Fibroblast of skin of scalp (primary cell): ENCODE measurements at places on chromosomes 16 and 17.
A peak's percentile ranks its signal among the peaks of the same experiment; 100 is the strongest.

DNA sequence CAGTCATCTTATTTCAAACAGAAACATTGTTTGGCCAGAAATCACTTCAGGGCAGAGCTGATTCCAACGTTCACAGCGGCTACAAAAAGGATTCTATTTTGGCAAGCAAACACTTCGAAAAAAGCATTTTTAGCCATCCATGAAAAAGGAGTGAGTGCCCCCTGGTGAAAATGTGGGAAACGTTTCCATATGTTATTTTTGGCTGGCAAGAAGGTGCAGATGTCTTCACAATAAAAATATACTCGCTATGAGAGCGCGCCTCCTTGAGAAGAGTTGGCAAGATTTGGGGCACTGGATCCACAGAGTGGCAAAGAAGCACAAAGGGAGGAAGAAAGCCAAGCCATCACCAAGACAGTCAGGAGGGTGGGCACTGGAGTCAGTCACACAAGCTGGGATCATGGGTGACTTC lies 191.1 kb downstream of the CHD9NB start:
- no peak for DNase-seq

GRCh38 chr17:6453279-6454024 lies 9.2 kb downstream of the PIMREG start:
- no peak for DNase-seq

DNA sequence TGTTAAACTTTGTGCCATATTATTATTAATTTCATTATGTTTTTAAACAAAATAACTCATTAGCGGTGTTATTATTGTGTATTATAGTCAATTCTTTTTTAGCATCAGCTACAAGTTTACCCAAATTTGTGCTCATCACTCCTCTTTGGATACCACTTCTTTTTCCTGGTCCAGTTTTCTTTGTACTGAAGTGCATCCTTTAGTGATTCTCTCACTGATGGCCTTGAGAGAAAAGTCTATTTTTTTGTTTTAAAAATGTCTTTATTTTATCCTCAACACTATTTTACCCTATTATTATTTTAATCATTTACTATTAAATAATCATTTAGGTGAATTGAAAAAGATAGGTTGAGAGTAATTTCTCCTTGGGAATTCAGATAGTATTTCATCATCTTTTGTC lies 99.2 kb downstream of the RGS9 start:
- DNase-seq, result no peak

GRCh38 chr17:7222972-7223292 lies 3.2 kb downstream of the ACADVL start:
- no peak for DNase-seq

- DNase-seq, result no peak
Measured at GRCh38 chr17:50905460-50905803, 39.3 kb upstream of the TOB1 start.

GRCh38 chr16:25941800-25942499 lies 250.2 kb downstream of the HS3ST4 start:
- peak; percentile 1 for DNase-seq

- no peak for DNase-seq
Measured at GRCh38 chr17:80374732-80375585, 40.0 kb upstream of the ENDOV start.

GRCh38 chr17:65185668-65186382 lies 48.7 kb downstream of the RGS9 start:
- DNase-seq, result no peak

DNA sequence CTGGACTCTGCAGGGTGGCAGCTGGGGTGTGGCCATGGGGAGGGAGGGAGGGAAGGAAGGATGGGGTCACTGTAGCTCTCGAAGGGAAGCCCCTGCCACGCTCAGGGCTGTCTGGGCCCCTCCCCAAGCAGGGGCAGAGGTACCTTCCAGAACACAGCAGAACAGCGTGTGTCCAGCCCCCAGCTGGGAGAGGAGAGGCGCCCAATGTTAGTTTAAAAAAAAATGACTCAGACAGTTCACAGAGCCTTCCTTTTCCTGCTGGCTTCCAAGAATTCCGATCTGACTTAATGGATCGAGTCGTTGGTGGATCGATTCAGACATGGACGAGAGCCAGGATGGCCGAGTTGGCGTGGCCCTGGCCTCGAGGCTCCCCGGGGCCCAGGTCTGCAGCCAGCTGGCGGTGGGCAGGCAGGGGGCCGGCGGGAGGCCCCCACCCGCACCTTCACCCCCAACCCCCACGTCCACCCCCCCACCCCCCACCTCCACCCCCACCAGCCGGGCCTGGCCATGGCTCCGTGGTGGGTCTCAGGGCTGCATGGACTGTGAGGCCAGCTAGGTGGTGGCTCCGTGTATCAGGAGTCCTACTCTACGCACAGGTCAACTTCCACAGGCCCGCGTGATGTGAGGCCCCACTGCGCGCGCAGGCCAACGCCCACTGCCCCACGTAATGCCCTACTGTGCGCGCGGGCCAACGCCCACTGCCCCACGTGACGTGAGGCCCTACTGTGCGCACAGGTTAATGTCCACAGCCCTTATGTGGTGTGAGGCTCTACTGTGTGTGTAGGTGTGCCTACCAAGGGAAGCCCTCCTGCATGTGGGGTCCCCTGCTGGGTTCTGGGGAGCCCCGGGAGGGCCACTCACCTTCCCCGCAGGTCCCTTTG lies 21.8 kb downstream of the CACNA1H start:
- DNase-seq, result peak; percentile 37

GRCh38 chr17:31556969-31557645 lies 165.6 kb downstream of the RAB11FIP4 start:
- DNase-seq, result no peak

GRCh38 chr16:57787519-57787905 lies 14.8 kb downstream of the KIFC3 start:
- DNase-seq, result no peak

DNA sequence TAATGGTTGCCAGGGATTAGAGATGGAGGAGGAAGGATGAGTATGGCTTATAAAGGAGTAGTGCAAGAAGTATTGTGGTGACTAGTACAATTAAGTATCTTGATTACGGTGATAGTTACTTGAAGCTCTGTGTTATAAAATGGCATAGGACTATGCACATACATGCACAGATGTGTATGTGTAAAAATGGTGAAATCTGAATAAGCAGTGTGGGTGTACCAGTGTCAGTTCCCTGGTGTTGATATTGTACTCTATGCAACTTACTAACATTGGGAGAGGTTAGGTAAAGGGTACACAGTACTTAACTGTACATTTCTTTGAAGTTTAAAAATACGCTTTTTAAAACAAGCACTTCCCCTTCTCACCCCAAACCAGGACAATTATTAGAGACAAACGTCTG lies 48.5 kb downstream of the NSRP1 start:
- no peak for DNase-seq

GRCh38 chr16:87951552-87952538 lies 611 bp downstream of the BANP start:
- DNase-seq, result no peak

DNA sequence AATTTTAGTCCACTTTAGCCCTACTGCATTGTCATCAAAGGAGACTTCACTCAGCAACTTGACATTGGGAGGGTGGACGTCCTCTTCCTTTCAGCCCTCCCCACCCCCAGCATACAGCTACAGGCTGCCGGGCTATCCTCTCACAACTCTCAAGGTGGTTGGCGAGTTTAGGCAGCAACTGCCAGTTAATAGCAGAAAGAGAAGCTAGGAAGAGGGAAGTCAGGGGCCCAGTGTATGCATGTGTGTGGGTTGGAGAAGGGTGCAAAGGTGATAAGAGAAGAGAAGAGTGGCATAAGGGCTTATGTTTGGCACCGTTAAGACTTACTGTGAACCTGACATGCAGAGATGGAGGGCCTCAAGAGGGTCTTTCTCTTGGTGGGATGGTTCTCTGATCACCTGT lies 31.8 kb downstream of the CCL4 start:
- no peak for DNase-seq

DNA sequence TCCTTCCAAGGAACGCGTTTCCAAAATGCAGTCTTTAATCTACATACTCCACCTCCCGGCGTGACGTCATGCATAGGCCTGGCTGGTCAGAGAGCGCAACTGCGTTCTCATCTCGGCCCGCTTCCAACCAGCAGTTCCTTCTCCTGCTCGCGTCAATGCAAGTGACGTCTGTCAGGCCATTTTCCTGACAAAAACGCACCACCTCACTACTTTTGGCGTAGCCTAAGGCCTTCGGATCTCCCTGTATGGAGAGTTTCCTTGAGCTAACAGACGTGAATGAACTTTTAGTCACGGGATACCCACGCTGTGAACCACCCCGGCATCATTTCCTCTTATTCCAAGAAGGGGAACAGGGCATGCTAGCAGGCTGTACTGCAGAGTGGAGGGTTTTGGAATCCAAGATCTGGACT lies 25.0 kb downstream of the TEX14 start:
- DNase-seq, result no peak

GRCh38 chr17:80692931-80693467 lies 148.4 kb downstream of the RPTOR start:
- no peak for DNase-seq

- peak; percentile 97 for DNase-seq
Measured at GRCh38 chr17:951325-952132, 28.0 kb downstream of the NXN start.

DNA sequence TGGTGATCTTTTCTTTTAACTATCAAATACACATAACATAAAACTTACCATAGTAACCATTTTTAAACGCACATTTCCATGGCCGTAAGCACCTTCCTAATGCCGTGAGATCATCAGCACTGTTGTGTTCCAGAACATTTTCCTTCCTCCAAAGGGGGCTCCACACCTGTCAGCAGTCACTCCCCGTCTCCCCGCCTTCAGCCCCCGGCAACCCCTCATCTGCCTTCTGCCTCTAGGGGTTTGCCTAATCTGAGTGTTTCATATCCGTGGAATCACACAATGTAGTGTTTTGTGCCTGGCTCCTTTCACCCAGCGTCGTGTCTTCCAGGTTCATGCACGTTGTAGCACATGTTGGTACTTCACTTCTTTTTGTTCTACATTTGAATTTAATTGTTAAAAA lies 350.1 kb upstream of the TNRC6C start:
- DNase-seq, result no peak

GRCh38 chr17:9299695-9300094 lies 275.9 kb downstream of the STX8 start:
- no peak for DNase-seq

DNA sequence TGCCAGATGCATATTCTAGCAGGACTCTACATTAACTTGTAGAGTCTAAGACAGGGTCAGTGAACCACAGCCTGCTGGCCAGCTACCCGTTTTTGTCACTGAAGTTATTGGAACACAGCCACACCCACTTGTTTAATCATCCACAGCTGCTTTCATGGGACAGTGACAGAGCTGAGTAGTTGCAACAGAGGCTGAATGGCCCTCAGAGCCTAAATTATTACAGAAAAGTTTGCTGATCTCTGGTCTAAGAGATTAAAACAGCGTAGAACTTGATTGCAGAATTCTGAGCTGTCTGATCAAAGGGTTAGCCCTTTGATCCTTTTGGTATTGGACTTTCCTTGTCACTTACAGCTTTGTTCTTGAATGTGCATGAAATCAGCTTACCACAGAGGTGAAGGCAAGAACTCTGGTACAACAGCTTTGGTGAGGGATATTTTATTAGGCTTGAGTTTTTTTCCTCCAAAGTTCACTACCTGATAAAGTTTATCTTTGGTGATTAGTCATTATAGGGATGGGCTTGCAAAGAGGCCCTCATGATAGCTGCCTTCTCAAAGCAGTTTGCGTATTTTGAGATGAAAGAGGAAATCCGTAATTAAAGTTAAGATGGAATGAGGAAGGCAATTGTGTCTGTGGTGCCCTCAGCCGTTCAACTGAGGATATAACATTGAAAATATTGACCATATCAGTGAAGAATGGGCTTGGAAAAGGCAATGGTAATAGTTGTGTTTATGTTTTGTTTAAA lies 23.6 kb downstream of the ALDH3A2 start:
- DNase-seq, result no peak

DNA sequence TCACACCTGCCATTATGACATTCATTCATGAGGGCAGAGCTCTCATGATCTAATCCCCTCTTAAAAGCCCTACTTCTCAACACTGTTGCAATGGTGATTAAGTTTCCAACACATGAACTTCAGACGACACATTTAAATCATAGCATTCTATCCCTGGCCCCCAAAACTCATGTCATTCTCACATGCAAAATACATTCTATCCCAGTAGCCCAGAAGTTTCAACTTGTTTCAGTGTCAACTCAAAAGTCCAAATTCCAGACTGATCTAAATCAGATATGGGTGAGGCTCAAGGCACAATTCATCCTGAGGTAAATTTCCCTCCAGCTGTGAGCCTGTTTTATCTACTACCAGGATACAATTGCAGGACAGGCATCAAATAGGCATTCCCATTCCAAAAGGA lies 25.2 kb downstream of the LYRM1 start:
- no peak for DNase-seq

DNA sequence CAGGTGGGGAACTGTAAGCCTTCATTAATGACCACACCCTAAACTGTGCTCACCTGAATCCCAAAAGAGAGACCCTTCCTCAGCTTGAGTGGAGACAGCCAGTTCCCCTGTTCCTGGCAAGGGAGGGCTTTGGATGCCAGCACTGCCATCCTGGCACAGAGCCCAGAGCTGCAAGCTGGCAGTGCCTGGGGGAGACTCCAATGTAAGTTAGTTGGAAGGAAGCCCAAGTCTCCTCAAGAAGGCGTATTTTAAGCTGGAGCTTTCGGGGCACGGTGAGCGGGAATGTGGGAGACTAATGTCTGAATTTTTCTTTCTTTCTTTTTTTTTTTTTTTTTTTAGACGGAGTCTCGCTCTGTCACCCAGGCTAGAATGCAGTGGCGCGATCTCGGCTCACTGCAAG lies 4.7 kb downstream of the CDC42EP4 start:
- DNase-seq, result no peak

DNA sequence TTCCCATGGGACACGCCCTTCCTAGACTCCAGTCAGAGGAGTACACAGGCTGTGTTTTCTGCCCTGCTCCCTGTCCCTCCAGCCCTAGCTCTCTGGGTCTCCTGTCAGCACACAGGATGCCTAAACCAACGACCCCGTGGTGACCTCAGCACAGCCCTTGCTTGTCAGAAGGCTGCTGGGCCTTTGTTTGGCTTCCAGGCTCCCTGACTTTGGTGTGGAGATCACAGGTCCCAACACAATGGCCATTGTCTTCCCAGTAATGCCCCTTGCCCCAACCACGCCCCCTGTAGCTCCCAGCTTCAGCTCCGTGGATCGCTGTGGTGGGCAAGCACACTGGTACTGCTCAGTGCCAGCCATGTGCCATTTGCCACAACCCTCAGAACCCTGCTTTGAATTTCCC lies 15.0 kb downstream of the HNF1B start:
- DNase-seq, result no peak

DNA sequence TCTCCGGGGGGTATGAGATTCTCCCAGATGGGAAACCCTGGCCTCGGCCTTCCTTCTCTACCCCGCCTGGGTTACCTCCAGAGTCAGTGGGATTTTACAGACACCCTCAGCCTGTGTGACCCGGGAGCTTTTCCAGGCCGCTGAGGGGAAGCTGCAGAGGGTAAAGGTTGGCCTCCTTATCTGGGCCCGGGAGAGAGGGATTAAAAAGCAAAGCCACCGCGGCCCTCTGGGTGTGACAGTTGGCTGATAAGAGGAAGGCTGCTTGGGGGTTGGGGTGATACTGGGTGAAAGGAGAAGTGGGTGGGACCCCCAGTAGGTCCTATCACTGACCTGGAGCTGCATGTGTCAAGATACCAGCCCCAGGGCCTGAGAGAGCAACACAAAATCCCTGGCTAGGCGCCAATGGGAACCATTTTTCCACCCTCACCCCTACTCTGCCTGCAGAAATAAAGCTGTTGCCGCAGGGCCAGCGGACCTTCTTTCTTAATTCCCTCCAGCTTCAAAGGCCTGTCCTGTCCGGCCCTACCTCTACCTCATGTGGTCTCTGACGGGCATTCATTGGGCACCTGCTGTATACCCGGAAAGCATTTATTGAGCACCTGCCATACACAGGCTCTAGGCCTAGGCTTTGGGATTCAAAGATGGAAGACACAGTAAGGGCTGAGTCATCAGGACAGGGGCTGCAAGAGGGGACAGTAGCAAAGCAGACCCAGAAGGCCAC lies 77.6 kb upstream of the GSE1 start:
- DNase-seq, result no peak
